ENCODE measurements at places on chromosomes 16 and 17.

DNA sequence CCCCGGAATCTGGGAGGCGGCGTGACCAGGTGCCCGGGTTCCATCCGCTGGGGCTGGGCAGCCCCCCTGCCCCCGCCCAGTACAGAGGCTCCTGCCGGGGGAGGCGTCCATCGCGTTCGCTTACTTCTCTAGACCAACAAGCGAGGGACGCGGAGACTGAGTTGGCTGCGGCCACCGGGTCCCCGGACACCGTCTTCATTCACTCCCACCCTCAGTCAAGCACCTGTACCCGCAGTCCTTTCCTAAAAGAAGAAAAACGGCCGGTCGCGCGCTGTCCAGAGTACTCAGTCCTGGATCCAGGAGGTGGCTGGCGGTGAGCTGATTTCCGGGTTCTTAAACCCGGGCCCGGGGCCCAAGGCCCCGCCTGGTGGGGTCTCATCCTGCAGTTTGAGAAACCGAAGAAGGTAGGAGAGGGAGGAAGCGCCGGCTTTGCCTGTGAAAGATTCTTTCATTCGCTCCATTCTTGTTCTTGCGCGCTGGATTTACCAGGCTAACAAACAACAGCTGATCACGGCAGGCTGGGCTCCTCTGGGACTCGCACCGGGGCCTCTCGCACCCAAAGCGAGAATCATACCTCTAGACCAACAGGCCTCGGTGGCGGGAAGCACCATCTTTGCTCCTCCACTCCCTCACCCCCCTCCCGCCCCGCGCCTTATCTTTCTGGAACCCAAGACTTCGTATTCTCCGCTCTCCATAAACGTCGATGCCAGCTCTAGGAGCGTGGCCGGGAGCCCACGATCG is 17.4 kb upstream of the OR1F1 start:
- no peak for DNase-seq

- DNase-seq = no peak
Observed at GRCh38 chr16:2511128-2511800, 2.5 kb upstream of the ATP6V0C start.

GRCh38 chr17:30586818-30587595 is 109.8 kb downstream of the GOSR1 start:
- DNase-seq = no peak

DNA sequence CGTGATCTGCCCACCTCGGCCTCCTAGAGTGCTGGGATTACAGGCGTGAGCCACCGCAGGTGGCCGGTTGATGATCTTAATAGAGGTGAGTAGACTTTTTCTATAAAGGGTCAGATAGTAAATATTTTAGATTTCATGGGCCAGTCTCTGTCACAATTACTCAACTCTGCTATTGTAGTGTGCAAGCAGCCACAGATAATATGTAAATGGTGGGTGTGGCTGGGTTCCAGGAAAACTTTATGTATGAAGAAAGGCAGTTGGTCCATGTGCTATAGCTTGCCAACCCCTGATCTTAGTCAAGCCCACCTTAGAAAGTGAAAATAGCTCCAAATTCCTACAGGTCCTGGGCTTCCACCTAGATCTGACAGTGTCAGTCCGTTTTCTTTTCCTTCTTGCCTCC is 94.9 kb upstream of the PMFBP1 start:
- no peak for DNase-seq

DNA sequence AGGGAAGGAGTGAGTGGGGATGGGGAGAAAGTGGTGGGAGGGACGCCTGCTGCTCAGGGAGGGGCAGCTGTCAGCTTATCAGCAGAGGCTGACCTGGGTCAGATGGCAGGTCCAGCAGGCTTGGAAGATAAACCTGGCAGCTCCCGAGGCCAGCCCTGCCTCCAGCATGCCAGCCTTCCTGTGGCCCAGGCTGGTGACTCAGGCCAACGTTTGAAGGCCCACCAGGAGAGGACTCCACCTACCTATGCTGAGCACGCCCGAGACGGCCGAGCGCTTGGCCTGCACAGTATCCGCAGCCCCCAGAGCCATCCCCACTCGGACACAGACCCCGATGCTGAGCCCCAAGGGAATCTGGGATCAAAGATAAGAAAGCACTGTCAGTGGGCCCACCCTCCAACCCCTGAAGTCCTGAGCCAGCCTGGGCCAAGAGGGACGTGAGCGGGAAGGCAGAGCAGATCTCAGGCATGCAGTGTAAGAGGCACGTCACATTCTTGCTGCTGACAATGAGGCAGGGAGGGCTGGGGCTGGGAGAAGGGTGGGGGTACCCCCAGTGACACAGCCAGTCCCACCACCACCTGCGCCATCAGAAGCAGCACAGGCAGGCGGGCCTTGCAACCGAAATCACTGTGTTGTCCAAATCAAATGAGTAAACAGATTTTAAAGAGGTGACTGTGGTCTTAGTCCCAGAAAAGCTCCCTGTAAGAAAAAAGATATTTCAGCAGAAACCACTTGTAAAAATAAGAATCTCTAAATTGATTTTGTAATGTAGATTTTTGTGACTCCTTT is 12.4 kb downstream of the SLC47A2 start:
- DNase-seq = no peak

DNA sequence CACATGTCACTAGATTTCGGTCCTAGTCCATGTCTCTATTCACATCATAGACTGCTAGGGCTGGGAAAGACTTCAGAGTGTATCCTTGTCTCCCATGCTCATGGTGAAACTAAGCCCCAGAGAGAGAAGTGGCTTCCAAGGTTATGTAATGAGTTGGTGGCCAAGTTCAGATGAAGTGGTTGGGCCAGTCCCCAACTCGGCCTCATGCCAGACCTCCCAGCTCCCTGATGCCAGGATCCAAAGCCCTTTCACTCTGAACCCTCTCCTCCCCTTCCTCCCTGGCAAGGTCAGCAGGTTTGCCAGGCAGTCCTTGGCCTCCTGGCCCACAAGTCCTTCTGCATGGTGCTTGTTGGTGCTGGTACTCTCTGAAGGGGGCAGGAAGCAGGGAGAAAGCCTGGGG is 189.7 kb downstream of the AXIN2 start:
- DNase-seq = no peak

Data from SK-N-MC (cell line).